ENCODE measurements at places on chromosomes 11 and 22.

GRCh38 chr11:47967577-47968525, 12.5 kb upstream of the PTPRJ start:
- DNase-seq = no peak

GRCh38 chr11:93279851-93280347, 50.6 kb upstream of the DEUP1 start:
- DNase-seq = no peak

DNA sequence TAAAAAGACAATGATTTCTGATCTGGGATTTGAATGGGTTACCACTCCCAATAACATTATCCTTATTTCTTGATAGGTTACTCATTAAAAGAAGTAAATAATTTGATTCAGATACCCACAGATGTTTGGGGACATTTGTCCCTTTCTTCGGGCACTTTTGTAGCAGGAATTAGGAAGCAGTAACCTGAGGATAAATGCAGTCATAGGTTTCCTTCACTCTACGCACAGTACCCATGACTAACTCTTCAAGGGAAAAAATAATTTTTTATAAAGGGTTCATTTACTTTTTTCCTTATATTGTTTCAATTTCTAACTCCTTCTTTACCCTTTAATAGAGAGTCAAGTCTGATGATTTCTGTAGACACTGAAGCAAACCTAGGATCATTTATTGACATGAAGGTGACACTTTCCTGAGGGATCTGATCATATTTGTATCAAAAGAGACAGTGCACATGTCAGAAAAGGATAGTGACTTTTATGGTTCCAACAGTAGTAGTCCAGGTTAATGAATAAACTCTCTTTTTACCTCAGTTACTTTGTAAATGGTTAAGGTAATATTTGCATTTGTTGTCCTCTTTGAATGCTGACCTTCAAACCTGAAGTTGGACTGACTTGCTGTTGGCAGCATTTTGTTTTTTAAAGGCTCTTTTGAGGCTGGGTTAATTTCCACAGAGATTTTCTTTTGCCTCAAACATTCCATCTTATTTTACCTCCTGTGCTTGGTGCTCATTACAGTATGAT, 1072.0 kb downstream of the LRRC4C start:
- no peak for DNase-seq

GRCh38 chr11:1765871-1766718, 2.4 kb upstream of the CTSD start:
- DNase-seq = no peak

DNA sequence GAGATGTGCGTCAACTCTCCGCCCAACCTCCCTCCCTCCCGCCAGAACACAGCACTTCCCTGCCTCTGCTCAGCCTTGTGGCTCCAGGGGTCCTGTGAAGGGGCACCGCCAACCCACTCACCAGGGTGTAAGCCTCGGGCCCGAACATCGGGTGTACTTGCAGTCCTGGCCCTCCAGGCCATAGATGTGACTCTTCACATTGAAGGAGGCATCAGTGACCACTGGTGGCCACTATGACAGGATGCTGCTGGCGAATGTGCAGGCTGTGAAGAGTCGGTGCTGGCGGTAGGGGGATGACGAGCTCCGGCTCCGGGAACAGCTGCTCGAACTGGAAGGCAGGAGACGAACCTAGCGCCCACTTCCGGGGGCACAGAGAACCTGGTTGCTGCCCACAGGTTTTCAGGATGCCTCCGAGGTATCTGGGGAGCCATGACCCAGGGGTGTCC, 97.4 kb downstream of the MED15 start:
- DNase-seq = no peak

DNA sequence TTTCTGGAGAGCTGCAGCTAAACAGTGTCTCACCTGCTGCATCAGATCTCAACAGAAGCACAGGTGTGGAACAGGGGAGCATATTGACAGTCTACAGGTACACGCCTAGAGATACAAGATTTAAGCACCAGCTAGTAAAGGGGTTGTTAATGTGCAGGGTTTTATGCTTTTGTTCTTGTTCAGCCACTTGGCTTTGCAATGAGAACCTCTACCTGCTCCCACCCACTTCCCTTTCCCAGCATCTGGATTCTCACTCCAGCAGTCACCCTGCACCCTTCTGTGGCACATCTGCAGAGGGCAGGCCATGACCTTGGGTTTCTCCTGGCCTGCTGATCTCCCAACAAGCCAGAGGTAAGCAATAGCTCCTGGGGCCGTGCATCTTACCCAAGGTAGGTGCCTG, 446.6 kb downstream of the BUD13 start:
- DNase-seq = no peak

DNA sequence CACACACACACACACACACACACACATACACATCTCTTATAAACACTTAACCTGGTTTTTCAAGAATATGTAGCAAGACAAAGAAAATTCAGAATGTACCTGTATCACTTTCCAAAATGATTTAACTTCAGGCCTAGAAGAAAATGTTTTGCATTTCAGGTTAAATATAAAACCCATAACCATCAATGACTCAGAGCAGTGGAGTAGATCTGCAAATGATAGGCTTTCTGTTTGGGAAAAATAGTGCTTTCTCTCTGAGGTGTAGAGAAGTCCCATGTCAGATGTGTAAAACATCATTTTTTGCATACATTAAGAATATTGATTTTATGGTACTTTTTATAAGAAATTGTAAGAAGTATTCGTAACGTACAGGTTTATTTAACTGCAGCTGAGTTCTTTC, 116.9 kb downstream of the STK33 start:
- no peak for DNase-seq

DNA sequence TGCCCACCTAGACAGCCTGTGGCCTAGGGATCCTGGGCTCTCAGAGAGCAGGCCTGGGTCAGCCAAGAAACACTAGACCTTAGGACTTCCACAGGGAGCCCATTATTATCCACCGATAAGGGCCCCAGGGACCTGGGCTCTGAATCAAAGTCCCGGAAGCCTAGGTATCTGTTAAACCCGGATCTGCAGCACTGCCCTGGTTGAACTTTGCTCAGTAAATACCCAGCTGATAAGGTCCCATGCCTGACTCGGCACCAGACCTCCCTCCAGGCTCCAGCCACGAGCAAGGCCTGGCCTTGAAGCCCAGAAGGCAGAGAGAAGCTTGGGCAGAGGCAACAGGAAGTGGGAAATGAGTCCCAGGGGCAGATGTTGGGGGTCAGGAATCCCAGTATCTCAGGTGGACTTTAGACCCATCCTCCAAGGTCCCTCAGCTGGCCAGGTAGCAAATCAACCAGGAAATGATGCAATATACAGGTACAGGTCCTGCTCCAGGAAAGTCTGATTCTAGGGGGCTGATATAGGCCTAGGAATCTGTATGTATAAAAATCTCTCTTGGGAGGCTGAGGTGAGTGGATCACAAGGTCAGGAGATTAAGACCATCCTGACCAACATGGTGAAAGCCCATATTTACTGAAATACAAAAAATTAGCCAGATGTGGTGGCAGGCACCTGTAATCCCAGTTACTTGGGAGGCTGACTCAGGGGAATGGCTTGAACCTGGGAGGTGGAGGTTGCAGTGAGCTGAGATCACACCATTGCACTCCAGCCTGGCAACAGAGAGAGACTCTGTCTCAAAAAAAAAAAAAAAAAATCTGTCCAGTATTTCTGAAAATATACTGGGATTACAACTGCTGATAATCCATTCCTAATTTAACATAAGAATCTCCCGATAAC, 18.7 kb downstream of the POU2AF1 start:
- no peak for DNase-seq

- DNase-seq = no peak
These were observed 745.6 kb upstream of the LUZP2 start for GRCh38 chr11:23751280-23751679.

DNA sequence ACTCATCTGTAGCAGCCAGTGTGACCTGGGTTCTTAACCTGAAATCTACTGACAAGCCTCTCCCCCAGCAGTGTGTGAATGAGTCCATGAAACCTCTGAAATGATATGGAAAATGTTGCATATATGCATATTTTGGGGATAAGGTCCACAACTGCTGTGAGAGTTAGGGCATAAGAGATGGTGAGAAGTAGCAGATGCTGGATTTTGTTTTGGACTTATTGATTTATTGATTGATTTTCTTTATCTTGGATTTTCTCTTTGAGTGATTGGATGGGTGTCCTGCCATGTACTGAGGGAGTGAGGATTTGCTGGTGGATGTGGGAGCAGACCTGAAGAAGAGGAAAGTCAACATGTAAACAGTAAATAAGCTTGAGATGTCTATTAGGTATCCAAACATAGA, 211.4 kb upstream of the SORL1-AS1 start:
- DNase-seq = no peak

- DNase-seq = no peak
These were observed 22.0 kb downstream of the CELSR1 start for GRCh38 chr22:46515208-46516111.

DNA sequence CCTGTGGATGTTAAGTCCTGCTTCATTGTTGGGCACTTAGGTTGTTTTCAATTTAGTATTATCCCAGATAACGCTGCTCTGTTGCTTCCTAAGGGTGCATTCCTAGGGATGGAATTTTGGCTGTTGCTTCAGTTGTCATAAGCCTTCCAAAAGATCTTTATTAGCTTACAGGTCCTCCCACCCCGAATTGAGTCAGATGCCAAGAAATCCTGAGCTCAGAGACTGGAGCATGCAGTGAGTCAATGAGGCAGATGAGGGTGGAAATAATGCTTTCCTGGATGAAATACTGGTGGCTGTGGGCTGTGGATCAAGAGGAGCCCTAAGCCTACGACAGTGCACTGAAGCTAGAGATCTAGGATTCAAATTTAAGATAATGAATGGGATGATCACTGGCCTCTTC, 10.7 kb upstream of the IL18BP start:
- peak; percentile 26 for DNase-seq

DNA sequence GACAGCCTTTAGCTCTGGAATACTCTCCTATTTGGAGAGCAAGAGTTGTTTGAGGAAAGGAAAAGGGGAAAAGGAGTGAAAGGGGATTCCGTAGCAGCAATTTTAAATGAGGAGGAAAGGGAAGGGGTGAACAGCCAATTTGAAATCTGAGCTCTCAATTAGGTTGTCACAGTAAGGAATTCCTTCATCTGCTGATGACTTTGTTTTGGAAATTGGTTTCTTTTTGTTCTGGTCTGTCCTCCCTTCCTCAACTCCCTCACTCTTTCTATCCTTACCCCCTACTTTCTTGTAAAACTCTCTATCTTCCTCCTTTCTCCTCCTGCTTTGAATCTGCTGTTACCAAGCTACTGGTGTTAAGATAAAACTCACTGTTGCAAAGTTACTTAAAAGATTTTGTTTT, 1155.6 kb downstream of the DLG2 start:
- no peak for DNase-seq

DNA sequence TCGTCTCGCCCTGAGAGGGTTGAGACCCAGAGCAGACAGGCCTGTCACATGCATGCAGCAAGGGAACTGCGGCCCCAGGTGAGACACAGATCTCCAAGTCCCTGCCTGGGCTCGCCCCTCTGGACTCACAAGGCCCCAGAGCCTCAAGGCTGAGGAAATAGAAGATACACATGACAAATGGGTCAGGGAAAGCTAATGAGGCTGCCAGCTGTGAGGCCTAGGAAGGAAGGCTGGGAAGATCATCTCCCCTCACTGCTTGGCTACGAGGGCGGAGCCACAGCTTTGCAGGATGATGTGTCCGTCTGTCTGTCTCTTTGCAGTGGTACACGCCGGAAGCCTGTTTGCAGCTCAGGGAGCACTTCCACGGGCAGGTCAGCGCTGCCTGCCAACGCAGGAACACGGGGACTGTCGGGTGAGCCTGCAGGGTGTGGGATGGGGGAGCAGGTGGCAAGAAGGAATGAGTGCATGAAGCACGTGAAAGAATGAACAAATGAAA, 4.5 kb downstream of the RAB36 start:
- no peak for DNase-seq

DNA sequence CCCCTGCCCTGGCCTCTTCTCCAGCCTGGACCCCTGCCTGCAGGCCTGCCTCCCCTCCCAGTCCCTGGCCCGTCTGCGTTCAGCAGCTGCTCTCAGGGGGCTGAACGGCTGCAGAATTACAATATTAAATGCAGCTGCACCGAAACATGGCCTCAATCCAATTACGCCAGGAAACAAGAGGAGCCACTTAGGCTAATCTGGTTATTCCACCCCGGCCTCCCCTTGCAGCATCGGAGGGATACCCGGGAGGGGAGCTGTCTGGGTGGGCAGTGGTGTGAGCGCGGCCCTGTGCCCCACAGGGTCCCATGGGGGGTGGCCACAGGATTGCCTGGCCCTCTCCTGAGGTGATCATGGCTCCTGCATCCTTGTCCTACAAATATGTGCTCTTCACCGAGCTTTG, 42.6 kb downstream of the FLRT1 start:
- DNase-seq = no peak
